OCI-LY7 (cell line): ENCODE measurements at places on chromosomes 12 and 14. TPM values are rescaled to one million over a fixed set of nuclear protein-coding genes. Genes with fewer than 3 reads are reported as not detected.

Gene PLCZ1
- not detected in 2 replicates for total RNA-seq

DNA sequence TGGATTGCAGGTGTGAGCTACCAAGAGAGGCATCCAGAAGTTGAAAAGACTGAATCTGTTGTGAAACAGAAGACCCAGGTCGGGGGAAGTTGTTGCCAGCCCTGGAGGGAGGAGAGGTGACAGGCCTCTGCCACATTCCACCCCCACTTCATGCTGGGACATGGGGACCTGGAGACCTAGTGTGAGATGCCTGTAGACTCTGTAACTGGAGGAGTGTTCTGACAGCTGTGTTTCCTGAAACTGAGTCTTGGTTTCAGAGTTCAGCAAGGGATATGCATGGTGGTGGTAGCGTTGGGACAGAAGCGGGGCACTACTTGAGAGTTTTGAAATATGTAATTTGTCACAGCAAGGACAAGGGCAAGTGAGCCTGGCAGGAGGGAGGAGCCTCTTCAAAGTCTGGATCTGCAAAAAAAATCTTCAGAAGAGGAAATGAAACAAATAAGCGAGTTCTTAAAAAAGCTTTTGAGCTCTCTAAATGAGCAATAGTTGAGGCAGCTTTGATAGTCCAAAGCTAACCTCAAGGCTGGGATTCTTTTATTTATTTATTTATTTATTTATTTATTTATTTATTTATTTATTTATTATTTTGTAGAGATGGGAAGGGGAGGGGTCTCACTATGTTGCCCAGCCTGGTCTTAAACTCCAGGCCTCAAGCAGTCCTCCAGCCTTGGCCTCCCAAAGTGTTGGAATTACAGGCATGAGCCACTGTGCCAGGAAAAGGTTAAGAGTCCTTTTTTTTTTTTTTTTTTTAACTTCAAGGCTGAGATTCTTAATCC lies 58.9 kb upstream of the EEA1 start:
- peak; percentile 89 for DNase-seq

Gene KRT3
- not detected in 2 replicates for total RNA-seq

Gene TAS2R30
- 6.0 and 6.5 TPM in 2 replicates for total RNA-seq

- no peak for DNase-seq
Observed at GRCh38 chr12:12180136-12180535, 86.7 kb downstream of the LRP6 start.

DNA sequence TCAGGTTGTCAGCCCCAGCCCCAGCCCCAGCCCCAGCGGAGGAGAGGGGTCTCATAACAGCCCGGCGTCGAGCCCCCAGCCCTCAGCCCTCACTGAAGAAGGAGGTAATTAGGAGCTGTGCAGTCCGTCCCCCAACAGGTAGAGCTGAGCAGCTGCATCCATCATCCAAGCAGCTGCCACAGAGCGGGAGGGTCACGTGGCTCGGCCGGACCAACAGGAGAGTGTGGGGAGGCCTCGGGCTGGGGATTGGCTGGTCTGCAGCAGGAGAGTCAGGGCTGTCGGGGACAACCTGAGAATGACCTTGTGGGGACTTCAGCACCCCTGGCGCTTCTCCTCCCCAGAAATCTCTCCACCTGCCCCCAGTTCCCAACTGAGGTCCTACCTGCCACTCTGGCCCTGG lies 29.6 kb downstream of the SMUG1 start:
- peak; percentile 66 for DNase-seq

Gene TAPBPL
- total RNA-seq, result 22.2 and 25.5 TPM in 2 replicates

- DNase-seq, result no peak
Observed at GRCh38 chr14:73576391-73576790, 7.4 kb downstream of the ACOT2 start.

Gene LRFN5
- total RNA-seq, result not detected in 2 replicates
